Stimulated activated CD8-positive, alpha-beta memory T cell treated with anti-CD3 and anti-CD28 coated beads, Interleukin-2, amount 100 ng/mL, for 48 hours (primary cell): ENCODE measurements at places on chromosomes 16 and 17.

- DNase-seq, result no peak
Measured at GRCh38 chr16:23700509-23700908, 12.5 kb downstream of the ERN2 start.

DNA sequence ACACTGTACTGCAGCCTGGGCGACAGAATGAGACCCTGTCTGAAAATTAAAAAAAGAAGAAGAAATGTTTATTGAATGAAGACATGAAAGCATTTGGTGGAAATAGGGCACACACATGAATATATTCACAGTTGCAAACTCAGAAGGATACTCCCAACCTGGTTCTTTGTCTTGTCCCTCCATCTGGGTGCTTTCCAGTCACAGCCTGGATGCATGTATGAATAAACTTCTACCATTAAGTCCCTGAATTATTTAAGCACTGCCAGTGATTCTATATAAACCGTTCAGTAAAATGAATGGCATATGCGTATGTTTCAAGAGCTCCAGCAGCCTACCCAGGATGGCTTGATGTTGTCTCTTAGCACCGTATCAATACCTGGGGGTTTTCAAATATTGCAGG is 591.1 kb downstream of the WWOX start:
- no peak for DNase-seq

DNA sequence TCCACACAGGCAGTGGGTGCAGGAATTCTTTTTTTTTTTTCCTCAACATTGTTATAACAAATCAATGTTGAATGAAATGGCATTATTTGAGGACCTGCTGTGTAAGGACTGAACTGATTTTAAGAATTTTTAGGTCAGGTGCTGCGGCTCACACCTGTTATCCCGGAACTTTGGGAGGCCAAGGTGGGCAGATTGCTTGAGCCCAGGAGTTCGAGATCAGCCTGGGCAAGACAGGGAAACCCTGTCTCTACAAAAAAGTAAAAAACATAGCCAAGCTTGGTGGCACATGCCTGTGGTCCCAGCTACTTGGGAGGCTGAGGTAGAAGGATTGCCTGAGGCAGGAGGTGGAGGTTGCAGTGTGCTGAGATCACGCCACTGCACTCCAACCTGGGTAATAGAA is 12.4 kb downstream of the MPRIP start:
- DNase-seq, result no peak

DNA sequence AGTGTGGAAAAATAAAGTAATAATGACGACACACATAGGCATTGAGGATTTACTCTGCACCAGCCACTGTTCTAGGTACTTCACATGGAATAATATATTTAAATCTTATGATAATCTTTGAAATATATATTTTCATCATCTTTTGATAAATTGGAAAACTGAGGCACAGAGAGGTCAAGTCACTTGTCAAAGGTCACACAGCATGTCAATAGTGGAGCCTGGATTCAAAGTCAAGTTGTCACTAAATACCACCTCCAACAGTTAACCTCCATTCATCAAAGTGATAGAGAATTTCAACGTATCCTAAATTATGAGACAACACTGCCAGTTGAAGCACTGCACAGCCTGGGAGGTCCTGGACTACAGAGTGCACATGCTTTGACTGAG is 121.7 kb downstream of the IRX5 start:
- no peak for DNase-seq

- DNase-seq, result no peak
Measured at GRCh38 chr16:10652730-10653590, 41.8 kb downstream of the TEKT5 start.

DNA sequence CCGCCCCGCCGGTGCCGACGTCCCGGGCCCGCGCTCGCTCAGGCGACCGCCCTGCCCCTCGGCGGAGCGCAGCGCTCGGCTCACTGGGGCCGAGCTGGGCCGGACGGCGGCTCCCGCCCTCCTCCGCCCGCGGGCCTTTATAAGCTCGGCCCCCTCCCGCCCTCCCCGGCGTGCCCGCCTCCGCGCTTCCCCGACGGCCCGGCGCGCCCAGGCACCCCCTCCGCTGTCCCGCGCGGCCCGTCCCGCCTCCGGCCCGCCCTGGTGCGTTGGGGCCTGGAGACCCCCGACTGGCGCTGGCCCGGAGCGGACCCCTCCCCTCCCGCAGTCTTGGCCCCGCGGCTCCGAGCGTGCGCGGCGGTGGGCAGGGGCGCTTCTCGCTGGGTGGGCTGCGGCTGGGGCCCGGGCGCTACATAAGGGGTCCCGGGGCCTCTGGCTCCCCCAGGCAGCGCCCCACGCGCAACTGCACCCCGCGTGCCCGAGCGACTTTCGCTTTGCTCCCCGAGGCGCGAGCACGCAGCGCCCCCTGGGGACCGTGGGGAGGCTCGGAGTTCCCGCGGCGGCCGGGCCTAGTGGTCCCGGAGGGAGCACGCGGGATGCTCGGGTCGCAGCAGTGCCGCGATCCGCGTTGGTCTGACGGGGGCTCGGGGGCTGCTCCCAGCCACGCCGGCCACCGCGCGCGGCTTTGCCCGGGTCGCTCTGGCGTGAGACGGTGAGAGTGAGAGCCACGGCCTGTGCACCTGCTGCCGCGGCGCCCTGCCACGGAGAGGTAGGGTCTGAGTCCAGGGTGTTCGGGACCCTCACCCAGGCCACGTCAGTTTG is at the start of gene PIEZO1:
PIEZO1 (minus strand) TSS at position 115 of the 819 bp plus-strand sequence. CDS start 256 bp downstream, outside the sequence.
- peak; percentile 66 for DNase-seq

- no peak for DNase-seq
Measured at GRCh38 chr16:74153773-74154172, 142.8 kb upstream of the PSMD7 start.

GRCh38 chr17:56897646-56898424 is 16.0 kb downstream of the TRIM25 start:
- no peak for DNase-seq

DNA sequence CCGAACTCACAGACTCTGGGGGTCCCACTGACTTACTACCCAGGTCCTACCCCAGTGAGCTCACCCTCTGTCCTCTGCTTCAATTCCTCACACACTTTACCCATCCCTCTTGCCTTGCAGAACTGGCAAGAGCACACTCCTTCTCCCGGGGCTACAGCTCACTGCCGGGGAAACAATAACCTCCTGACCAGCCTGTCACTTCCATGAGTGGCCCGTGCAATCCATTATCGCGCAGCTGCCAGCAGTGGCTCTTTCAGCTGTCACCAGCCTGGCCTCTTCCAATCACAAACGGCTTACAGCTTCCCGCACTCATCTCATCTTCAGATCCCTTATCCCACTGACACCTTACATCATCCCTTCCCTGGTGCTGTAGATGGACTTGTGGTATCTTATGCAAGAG is 79.5 kb downstream of the CPPED1 start:
- DNase-seq, result no peak

DNA sequence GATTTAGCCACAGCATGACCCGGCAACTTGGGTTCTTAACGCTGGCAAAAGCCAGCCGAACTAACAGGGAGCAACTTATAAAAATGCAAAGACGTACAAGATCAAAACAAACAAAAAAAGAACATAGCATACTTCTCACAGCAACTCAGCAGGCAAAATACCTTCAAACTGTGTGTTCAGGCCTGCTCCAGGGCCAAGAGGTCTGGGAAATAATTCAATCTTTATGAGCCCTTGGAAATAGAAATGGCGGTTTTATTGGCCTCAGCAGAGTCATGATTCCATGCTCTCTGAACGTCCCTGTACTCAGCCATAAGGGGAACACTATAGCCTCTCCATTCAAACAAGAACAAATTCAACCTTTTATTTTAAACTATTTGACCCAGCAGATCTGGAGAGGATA is 101.3 kb upstream of the C17orf78 start:
- DNase-seq, result no peak
